Karpas-422 (cell line): ENCODE measurements at places on chromosomes 11 and 22.

DNA sequence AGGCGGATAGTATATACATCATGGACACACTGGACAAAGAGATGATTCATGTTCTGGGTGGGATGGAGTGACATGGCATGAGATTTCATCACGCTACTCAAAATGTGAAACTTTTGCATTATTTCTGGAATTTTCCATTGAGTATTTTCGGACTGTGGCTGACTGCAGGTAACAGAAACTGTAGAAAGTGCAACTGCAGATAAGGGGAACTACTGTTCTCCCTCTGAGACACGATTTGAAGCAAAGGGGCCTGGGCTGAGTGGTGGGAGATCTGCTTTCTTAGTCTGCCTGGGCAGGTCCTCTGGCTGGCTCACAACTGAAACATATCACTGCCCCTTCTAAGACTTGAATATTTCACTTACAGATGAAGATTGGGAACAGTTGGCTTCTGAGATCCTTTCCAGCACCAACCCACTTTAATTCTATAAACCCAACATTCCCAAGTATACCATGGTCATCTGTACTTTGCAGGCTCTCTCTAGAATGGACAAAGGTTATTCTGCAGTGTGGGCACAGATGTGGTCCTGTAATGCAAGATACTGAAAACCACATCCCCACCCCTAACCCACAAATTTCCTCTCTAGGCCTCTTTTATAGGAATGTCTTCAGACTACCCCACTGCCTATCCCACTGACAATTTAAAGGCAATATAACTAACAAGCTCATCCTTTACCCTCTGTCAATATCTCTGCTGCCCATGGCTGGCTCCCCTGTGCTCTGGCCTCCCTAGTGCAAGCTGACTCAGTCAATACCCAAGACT, 121.1 kb downstream of the KCNC1 start:
- no peak for DNase-seq

DNA sequence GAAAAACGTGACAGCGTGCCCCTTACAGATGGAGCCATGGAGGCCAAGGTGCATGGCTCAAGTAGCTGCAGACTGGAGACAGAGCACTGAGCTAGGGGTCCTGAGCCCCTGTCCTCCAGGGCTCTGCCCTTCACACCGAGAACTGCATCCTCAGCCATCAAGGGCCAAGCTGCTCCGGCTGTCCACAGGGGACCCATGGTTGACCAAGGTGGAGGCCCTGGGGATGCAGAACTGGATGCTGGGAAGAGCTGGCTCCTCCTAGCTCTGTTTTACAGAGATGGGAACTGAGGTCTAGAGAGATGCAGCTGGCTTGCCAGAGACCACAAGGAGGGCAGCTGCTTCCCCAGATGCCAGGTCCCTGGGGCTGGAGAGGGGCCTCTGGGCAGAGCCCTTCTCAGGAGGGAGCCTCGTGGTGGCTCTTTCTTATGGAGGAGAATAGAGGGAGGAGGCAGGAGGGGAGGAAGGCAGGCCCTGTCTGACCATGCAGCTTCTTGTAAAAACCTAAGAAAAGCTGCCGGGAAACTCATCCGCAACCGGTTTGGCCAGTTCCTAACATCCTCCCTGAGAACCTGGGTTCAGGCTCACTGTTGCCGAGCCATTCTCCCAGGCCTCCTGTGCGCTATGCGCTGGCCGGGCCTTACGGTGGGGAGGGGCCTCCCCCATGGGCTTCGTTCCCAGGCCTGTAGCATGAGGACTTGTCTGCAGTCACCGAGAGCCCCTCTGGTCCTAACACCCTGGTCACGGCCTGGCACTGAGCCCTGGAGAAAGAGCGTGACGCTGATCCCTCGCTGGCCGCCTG, 80.6 kb downstream of the WNT7B start:
- DNase-seq = no peak

GRCh38 chr11:61107888-61108287, 5.6 kb downstream of the CD5 start:
- DNase-seq = no peak

DNA sequence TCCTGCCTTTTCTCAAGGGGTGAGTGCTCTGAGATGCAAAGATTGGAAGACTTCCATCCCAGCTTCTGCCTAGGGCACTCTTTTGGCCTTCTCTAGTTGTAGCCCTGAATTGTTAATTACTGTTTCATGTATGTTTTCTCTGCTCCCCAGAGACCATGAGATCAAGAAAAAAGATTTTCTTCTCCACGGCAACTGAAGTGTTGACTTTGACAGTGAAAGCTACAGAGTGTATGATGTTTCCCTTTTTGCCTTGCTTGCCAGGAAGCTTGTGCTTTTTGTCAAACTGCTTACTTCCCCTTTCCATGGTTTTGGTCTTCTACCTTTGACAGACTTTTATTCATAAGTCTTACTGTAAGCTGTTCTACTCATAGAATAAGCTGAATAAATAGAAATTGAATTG, 23.3 kb upstream of the EIF3D start:
- peak; percentile 56 for DNase-seq

- no peak for DNase-seq
Observed at GRCh38 chr22:35649636-35650250, 1.5 kb downstream of the APOL6 start.

DNA sequence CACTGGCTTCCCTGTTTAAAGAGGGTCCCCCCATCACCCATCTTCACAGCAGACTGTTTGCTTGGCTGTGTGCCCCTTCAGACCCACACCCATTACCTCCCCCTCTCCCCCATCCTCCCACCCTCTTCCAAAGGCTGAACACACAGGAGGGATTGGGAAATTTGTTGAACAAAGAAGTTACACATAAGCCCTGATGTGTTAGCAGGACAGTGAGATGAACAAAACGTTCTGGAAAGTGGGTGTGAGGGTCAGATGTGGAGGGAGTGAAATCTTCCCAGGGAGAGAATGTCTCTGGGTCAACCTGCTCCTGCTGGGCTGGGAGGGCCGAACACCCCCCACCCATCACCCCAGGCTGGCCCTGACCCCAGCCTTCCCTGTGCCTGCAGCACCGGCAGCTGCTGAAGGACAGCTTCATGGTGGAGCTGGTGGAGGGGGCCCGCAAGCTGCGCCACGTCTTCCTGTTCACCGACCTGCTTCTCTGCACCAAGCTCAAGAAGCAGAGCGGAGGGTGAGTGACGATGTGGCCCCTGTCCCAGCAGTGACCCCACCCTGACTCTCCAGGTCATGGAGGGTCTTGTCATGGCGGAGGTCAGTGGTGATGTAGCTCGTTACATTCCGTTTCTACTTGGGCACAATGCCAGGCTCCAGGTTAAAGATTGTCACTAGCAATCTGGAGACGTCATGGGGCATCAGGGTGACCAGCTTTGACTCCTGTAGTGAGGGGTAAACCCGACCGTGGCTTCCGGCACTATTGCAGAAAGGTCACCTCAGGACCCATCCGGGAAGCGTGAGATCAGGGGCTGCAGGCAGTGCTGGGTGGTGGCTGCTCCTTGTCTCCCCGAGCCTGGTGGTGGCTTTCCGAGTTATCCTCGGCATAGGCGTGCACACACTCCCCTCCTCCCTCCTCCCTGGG, 103.5 kb downstream of the BCR start:
- DNase-seq = no peak

- no peak for DNase-seq
Observed at GRCh38 chr11:78633516-78634310, 59.0 kb upstream of the NARS2 start.

- no peak for DNase-seq
Observed at GRCh38 chr11:63567044-63567840, 4.1 kb upstream of the PLAAT2 start.

DNA sequence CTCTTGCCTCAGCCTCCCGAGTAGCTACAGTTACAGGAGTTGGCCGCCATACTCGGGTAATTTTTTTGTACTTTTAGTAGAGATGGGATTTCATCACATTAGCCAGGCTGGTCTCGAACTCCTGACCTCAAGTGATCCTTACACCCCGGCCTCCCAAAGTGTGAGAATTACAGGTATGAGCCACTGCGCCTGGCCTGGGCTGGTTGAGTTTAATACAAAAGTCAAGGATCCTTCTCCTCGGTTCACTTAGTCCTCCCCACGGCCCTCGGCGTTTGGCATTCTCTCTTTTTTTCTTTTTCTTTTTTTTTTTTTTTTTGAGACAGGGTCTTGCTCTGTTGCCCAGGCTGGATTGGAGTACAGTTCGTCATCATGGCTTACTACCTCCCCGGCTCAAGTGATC, 33.0 kb downstream of the MCHR1 start:
- DNase-seq = no peak

- no peak for DNase-seq
Observed at GRCh38 chr22:37267661-37268413, 14.5 kb upstream of the CYTH4 start.

- DNase-seq = peak; percentile 81
Observed at GRCh38 chr11:57491371-57492061, 24.0 kb downstream of the SLC43A1 start.

DNA sequence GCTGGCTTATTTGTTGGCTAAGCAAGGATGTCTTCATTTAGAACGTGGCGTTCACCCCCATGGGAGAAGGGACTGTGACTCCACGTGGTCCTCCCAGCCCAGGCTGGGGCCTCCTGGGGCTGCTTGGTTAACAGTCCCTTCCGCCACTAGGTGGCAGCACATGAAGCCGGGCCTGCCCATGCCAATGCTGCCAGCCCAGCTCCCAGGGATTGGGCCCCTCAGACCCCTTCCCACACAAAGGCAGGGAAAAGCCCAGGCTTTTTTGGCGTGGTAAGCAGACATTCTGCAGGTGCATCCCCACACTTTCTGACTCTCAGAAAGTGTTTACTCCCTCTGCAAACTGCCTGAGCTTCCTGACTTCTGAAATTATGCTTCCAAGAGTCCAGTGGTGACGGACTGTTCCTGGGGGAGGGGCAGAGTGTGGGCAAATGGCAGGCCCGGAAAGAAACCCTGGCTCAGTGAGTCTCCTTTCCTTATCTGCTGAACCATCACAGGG, 3.1 kb downstream of the CBX6 start:
- DNase-seq = peak; percentile 91

DNA sequence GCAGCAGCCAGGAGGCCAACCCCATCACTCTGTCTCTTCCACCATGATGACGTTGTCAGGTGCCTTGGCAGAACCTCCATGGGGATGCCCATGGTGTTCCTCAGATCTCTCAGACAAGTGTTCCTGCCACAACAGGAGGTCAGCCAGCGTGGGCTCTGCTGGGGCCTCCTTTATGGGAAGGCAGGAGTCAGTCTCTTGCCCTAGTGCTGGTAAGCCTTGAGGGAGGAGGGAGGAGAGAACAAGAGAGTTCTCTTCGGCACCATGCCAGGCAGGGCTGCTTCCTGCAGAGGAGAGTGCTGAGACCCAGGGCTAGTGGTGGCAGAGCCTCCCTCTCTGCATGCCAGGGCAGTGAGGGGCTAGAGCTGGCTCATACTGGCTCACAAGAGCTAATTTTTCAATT, 32.5 kb downstream of the GNAZ start:
- no peak for DNase-seq

- no peak for DNase-seq
Observed at GRCh38 chr11:122917311-122917710, 34.8 kb downstream of the JHY start.

DNA sequence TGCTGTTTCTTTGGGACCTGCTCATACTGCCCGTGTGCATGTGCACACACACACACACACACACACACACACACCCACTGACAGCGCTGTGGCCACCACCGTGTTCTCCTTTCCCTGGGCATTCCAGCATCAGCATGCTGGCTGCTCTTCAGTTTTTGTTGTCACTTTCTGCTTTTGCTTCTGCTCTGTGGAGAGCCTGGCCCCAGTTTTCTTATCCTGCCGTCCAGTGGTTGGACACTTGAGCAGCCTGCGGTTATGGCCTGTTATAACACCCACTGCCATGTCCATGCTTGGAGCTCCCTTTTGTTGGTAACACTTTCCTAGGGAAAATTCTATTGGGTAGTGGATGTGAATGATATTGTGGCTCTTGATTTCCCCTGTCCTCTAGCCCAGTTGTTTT, 83.6 kb downstream of the OSBP2 start:
- no peak for DNase-seq

- DNase-seq = no peak
Observed at GRCh38 chr11:71358122-71358728, 90.0 kb downstream of the DHCR7 start.

- DNase-seq = peak; percentile 44
Observed at GRCh38 chr11:35487532-35488078, 37.8 kb downstream of the PAMR1 start.

GRCh38 chr11:65225279-65226102, 36.3 kb upstream of the POLA2 start:
- peak; percentile 80 for DNase-seq

DNA sequence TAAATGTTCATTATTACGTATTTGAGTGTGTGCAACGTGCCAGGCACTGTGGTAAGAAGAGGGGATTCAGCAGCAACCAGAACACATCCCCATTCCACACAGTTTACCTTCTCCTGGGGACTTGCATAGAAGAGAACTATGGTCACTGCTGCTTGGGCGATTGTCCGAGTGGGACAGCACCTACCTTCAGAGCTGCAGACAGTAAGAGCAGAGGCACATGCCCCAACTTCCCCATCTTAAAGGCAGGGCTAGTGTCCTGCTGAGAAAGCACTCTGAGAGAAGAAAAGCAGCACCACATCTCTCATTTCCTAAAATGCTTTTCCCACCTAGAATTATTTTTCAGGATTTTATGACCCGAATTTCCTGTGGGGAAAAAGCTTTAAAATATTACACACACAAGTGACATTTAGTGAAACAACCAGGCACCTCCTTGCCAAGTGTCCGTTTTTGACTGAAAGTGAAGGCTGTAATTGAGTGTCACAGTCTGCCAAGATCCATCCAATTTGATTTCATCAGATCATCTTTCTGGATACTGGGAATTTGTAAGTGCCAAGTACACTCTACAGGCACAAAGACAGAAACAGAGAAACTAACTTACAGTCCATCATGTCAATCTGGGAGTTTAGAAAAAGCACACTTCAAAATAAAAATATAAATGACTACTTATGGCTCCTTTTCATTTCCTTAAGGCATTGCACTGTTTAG, 24.6 kb downstream of the TRAF6 start:
- no peak for DNase-seq

DNA sequence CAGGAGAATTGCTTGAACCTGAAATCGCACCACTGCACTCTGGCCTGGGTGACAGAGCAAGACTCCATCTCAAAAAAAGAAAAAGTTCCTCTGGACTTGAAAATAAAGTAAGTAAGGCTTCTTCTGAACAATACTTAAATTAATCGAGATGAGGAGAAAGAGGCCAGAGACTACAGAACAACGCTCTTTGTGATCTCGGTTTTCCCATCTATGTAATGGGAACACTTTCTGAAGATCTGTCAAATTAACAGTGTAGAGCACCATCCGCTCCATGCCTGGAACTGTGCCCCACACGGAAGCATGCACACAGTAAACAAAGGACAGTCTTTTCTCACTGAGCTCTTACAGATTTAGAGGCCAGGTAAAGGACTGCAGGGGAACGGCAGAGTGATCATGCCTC, 9.1 kb downstream of the AP1B1 start:
- DNase-seq = no peak

GRCh38 chr11:62137881-62138629, 14.2 kb downstream of the INCENP start:
- DNase-seq = no peak

GRCh38 chr11:113147249-113147648, 167.1 kb upstream of the TTC12 start:
- no peak for DNase-seq

GRCh38 chr11:75813124-75813523, 1.9 kb upstream of the UVRAG start:
- no peak for DNase-seq

GRCh38 chr11:32326522-32326921, 108.8 kb downstream of the WT1 start:
- DNase-seq = no peak
